ENCODE measurements at places on chromosomes 4 and X.
A peak's percentile ranks its signal among the peaks of the same experiment; 100 is the strongest.

DNA sequence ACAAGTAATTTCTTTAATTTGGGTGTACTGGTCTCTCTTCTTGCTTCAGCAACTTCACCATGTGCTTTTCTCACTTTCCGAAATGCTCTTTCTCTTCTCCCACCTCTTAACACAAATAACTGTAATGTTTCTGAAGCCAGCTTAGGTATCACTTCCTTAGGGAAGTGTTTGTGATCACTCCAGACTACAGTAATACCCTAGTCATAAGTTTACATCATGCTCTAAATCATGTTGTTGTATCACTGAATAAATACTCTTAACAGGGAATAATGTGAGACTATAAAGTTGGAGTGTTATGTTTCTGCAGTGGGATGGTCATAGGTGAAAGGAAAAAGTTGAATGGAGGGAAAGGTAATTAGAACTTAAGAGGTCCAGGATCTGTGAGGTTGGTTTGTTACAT, 712.3 kb downstream of the C4orf33 start:
- DNase-seq = no peak

- DNase-seq = no peak
These were observed 8.1 kb upstream of the UVSSA start for GRCh38 chr4:1338752-1339414.

DNA sequence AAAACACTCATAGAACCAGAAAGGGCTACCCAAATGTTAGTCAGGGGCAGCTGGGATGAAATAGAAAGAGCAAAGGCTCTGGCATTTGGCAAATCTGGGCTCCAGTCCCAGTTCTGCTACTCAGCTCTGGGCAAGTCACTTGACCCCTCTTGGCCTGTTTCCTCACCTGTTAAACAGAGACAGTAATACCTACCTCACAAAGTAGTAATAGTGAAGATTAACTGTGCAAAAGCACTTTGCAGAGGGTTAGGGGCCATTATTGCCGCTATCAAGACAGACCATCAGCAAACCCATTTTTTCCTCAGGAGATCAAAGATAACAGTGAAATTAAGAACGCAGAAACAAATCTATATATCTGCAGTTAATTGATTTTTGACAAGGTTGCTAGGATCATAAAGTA, 20.6 kb downstream of the ZBTB33 start:
- no peak for DNase-seq

GRCh38 chr4:78149751-78150542, 92.8 kb downstream of the FRAS1 start:
- DNase-seq = no peak

DNA sequence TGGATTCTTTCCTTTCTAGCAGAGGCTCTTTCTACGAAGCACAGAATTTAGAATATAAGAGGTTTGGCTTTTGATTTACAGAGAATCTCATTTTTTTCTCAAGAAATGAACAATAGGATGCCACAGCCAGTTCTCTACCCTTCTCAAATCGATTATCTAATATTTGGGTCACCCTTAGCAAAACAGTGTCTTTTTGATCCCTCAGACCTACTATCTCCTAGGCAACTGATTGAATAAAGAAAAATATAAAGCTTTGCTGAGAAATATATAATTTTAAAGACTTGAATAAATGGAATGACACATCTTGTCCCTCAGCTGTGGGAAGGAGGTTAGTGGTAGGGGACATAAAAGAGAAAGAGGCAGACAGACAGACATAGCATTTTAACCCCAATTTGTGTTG, 153.3 kb downstream of the SH3KBP1 start:
- no peak for DNase-seq

DNA sequence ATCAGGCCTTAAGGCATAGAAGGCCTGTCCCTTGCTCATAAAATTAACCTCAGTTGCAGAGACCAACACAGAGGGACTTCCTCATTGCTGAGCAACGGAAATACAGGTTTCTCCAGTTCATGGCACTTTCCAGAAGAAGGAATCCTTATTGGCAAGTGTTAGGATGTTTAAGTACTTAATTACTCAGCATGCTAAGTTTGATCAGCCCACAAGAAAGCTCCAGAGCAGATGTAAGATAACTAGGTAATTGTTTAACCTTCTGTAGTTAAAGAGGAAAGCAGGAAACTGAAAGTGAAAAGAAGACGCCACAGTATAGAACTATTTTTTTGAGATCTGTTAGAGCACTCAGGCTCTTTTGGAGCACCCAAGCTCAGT, 33.5 kb downstream of the SMS start:
- DNase-seq = no peak

GRCh38 chrX:44775726-44776125, 68.1 kb upstream of the DUSP21 start:
- DNase-seq = no peak

- no peak for DNase-seq
These were observed 154.0 kb downstream of the UGT8 start for GRCh38 chr4:114752391-114753165.

- DNase-seq = peak; percentile 31
These were observed 99.3 kb downstream of the ANXA5 start for GRCh38 chr4:121597346-121597934.

GRCh38 chr4:91958596-91958995, 345.2 kb upstream of the GRID2 start:
- DNase-seq = peak; percentile 18

DNA sequence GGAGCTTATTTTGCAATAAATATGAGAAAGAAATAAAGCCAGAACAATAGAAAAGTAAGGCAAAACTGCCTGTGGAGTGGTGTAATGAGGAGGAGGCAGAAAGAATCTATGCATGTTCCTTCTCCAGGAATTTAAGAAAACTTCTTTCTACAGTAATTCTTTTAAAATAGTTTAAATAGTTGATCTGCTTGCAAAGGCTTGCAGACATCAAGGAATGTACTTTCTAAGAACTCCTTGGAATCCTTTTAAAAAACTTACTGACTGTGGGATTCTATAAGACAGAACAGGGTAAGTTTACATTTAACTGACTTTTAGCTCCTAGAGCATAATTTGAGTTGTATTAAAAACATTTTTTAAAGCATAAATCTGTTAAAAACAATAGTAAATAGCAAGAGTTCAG, 63.2 kb upstream of the ALB start:
- no peak for DNase-seq

DNA sequence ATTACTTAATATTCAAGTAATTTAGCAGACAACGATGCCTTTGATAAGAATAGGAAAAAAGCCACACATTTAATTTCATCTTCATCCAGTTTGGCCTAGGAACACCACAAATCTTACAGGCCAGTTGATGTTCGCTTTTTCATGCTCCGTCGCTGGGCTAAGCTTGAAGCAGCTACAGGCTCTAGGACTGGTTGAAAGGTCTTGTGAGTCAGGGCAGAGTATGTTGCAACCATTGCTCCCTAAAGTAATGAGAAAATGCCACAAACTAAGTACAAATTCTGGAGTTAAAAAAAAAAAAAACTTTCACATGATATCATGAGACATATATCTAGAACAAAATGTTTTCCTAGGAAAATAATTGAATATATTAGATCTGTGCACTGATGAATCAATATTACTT, 123.8 kb downstream of the RPS6KA6 start:
- DNase-seq = no peak

GRCh38 chr4:114601304-114602052, 2.9 kb downstream of the UGT8 start:
- DNase-seq = no peak

- no peak for DNase-seq
These were observed 62.6 kb downstream of the GRXCR1 start for GRCh38 chr4:42954963-42955669.

- DNase-seq = no peak
These were observed 62.9 kb upstream of the FMR1 start for GRCh38 chrX:147848543-147849443.

DNA sequence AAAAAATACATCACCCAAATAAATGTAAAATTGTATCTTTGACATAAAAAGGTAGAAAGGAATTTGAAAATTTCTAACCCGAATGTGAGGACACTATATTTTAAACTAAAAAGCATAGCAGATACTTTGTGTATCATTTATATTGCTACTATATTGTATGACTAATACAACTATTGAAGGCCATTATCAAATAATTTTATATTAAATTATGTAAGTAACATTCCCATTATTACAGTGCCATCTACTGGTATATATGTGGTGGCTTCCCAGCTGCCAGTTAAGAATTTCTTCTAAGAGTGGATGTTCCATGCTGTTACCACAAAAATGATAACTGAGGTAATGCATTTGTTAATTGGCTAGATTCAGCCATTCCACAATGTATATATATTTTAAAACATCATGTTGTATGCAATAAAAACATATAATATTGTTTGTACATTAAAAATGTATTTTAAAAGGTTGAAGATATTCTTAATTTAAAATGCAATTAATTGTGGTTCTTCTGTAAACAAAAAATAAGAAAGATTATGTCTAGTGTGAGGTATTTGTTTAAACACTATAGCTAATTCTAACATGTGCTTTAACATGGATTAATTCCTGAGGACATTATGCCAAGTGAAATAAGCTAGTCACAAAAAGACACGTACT, 65.3 kb downstream of the EGF start:
- peak; percentile 26 for DNase-seq

- no peak for DNase-seq
These were observed 24.8 kb downstream of the HOPX start for GRCh38 chr4:56656346-56656643.

DNA sequence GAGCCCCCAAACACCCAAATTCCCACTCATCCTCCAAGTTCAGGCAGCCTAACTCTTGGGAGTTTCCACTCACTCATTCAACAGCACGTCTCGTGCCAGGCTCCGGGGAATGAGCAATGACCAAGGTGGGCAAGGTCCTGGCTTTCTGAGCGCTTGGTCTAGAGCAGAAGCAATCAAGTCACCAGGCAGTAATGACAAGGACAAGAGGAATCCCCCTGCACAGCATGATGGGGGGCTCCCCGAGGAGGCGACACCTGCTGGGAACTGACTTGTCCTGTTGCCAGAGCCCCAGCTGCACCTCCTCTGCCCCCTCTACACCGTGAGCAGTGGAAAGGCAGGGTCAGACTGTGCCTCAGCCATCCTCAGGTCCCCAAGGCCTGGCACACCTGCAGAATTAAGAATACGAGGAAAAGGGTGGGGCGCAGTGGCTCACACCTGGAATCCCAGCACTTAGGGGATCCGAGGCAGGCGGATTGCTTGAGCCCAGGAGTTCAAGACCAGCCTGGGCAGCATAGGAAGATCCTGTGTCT, 25.7 kb upstream of the MRFAP1 start:
- DNase-seq = no peak

- no peak for DNase-seq
These were observed 755.6 kb downstream of the DMD start for GRCh38 chrX:32455704-32456103.

- no peak for DNase-seq
These were observed 2078.4 kb downstream of the PCDH7 start for GRCh38 chr4:32798471-32799159.

DNA sequence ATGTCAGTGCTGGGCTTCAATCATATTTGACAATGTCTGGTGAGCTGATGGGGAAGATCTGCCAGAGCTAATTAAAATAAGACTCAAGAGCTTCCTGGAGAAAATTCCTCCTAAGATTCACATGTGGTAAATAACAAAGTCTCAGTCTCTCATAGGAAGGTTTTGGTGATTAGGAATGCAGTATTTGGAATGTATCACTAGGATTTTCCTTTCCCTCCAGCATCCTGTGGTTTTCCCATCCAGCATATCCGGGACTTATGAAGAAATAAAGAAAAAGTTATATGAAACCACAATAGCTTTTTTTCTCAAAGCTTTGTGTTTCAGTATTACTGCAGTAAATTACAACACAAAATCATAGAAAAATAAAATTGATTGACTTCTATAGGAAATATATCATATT, 1597.1 kb downstream of the ADGRL3 start:
- peak; percentile 22 for DNase-seq

GRCh38 chr4:128831531-128832242, 22.2 kb downstream of the JADE1 start:
- DNase-seq = no peak

GRCh38 chrX:54397113-54397512, 39.3 kb upstream of the WNK3 start:
- DNase-seq = no peak

GRCh38 chr4:62627141-62627540, 1427.0 kb downstream of the ADGRL3 start:
- DNase-seq = no peak

GRCh38 chrX:20664774-20665173, 398.1 kb upstream of the RPS6KA3 start:
- no peak for DNase-seq

DNA sequence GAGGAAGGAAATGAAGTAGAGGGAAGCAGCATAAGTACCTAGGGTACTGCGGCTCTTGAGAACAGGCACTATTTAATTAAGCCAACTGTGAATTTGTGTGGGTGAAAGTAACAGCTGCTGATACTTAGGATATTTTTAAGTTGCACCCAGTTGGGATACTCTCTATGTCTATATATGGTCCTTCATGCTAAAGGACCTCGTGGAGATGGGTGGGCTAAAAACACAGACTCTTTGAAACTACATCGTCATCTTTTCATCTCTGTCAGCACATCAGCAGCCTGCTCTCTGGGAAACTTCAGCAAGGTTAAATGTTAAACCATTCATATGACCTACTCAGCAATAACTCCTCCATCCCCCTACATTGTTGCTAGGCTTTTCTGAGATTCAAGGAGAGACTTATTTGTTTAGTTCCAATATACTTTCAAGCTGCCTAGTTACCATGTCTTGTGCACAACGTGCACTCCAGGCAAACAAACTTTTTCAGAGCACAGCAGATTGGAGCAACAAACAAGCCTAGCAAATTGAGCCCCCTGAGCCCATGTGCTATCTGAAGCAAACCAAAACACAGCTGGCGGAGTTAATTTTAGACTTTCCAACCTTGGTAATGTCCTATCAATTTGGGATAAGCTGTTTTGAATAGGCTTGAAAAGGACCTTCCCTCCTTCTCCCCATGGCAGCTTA, 6.2 kb upstream of the MOB1B start:
- no peak for DNase-seq

DNA sequence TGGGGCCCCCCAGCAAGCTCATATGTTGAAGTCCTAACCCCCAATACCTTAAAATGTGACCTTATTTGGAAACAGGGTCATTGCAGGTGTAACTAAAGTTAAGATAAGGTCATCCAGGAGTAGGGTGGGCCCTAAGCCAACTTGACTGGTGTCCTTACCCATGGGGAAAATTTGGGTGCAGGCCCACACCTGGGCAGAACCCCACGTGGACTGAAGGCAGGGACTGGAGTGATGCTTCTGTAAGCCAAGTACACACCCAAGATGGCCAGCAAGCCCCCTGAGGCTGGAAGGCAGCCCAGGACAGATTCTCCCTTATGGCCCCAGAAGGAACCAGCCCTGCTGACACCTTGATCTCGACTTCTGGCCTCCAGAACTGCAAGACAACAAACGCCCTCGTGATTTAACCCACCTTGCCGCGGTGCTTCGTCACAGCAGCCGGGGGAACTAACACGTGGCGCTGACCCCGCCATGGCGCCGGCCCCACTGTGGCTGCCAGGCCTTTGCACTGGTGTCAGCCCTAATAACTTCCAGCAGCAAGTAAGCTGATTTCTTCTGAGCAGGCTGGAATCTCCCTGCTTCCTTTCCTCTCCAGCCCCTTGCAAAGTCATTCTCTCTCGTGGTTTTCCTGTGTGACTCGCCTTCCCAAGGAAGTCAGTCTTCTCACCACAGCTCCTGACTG, 23.2 kb upstream of the MXD4 start:
- DNase-seq = peak; percentile 52

GRCh38 chrX:25754399-25754798, 383.7 kb upstream of the MAGEB18 start:
- no peak for DNase-seq

- no peak for DNase-seq
These were observed 67.2 kb upstream of the RASGEF1B start for GRCh38 chr4:81538716-81539427.

GRCh38 chr4:86972997-86973396, 38.2 kb downstream of the AFF1 start:
- DNase-seq = no peak
